Stimulated activated CD8-positive, alpha-beta memory T cell treated with anti-CD3 and anti-CD28 coated beads, Interleukin-12 subunit alpha, Interleukin-12 subunit beta, amount 100 ng/mL, for 4 hours (primary cell): ENCODE measurements at places on chromosomes 1 and 21.

GRCh38 chr1:203076031-203076511 lies 9.7 kb downstream of the MYOG start:
- DNase-seq: no peak

GRCh38 chr1:58966103-58966916 lies 182.5 kb upstream of the JUN start:
- DNase-seq: no peak

GRCh38 chr1:109933856-109934711 lies 23.4 kb downstream of the CSF1 start:
- no peak for DNase-seq

- no peak for DNase-seq
Measured at GRCh38 chr1:95286479-95286878, 52.5 kb downstream of the RWDD3 start.

DNA sequence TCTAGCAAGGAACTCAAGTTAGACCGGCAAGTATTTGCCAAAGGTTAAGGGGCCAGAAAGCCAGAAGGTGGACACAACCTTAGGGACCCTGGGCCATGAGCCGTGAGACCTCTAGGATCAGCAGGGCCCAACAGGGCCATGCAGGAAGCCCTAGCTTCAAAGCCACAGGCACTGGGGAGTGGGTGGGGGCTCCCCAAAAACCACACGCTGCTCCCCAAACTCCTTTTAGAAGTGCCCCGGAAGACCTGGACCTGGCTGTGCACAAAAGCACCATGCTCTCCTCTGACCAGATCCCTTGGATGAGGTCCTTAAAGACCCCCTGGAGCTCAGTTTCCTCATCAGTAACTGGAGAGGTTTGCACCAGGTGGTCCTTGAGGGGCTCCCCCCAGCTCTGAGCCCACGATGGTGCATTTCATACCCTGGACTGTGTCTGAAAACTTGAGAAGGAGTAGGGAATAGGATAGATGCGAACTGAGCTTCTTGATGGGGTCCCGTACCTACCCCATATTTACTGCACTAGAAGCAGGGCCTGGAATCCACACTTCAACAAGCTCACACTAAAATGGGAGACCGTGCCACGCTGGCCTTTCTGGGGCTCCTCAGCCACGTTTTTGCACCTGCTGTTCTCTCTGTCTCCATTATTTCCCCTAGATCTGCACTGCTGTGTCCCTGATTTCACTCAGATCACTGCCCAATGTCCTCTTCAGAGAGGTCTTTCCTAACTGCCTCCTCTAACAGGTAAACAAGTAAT lies 40.6 kb upstream of the LBR start:
- DNase-seq: no peak

- no peak for DNase-seq
Measured at GRCh38 chr1:9075022-9075421, 5.6 kb upstream of the SLC2A5 start.

- no peak for DNase-seq
Measured at GRCh38 chr21:28669321-28669720, 323.4 kb downstream of the LTN1 start.

- no peak for DNase-seq
Measured at GRCh38 chr1:183080406-183080805, 57.2 kb downstream of the LAMC1 start.

DNA sequence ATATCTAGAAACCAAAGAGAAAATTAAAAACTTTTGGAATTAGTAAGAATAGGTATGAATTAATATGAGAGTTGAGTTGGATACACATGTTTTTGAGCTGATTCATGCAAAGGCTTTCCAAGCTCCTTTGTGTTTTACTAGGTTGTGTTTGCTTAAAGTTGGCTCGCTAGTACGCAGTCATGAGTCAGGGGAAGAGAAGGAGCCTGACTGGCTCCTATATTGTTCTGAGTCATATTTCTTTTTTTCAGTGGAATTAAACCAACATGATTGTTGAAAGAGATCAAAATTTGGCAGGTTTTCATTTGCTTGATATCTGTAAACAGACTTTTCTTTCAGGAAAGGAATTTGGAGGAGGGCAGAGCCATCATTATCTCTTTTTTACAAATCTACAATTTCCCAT lies 66.7 kb downstream of the MAGI3 start:
- DNase-seq: no peak

GRCh38 chr1:183179033-183179432 lies 7.0 kb upstream of the LAMC2 start:
- DNase-seq: no peak

DNA sequence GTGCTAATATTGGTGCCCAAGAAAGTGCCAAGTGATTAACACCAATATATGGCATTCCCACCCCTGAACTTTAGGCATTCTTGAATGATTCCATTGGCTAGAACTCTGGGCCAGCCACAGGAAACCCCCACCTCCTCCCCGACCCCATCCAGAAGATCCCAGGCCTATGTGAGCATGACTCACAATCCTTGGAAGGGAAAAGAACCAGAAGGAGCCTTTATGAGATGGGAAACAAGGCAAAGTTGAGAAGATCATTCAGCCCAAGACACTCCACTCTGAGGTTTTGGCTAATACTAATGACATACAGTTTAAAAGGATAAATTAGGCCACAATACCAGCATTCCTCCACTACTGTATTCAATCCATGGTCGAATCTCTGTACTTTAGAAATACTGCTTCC lies 21.8 kb downstream of the ELK4 start:
- no peak for DNase-seq

DNA sequence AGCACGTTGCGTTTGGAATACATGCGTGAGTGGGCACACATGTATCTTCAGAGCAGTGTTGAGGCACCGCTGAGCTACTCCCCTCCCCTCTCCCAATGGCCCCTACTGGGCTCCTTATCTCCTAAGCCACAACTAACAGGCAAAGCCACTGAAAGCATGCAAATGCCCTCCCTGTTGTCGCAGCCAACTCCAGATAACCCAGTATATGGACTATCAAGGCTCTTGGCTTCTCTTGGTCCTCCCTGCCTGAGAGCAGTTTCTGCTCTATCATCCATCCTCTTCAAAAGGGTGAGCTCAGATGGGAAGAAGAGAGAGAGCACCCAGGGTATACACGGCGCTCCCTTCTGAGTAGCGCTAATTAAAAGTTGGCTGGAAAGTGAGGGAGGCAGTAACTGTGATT lies 58.5 kb upstream of the CNTN2 start:
- DNase-seq: no peak
